ENCODE measurements at places on chromosomes 12 and 14.

DNA sequence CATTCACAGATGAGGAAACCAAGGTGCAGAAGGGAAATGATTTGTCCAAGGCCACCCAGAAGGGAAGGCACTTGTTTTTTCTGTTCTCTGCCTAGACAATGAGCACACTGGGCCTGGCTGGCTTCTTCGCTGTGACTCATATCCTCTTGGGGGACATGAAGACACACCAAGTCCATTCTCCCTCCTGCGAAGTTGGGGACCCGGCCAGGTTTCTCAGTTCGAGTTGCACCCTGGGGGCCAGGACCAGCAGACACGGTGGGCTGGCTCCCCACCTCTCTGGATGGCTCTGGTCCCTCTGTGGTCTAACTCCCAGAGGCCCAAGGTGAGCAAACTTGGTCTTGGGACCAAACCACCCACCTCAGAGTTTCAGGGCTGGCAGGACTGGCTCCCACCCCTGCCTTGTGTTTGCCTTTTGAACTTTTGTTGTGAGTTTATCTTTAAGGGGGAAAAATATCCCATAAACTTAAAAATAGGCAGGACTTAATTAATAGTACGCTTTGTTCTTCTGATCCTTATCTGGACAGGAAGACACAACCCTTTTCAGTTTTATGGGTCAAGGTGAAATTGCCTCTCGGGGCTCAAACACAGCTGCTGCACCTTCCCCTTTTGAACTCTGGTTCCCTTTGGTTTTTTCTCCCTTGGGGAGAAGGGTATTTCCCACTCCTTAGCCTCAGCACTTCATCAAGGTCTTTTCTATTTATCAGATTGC is 9.0 kb upstream of the MLEC start:
- no peak for DNase-seq

GRCh38 chr12:66189486-66189843 is 451 bp downstream of the IRAK3 start:
- no peak for DNase-seq

DNA sequence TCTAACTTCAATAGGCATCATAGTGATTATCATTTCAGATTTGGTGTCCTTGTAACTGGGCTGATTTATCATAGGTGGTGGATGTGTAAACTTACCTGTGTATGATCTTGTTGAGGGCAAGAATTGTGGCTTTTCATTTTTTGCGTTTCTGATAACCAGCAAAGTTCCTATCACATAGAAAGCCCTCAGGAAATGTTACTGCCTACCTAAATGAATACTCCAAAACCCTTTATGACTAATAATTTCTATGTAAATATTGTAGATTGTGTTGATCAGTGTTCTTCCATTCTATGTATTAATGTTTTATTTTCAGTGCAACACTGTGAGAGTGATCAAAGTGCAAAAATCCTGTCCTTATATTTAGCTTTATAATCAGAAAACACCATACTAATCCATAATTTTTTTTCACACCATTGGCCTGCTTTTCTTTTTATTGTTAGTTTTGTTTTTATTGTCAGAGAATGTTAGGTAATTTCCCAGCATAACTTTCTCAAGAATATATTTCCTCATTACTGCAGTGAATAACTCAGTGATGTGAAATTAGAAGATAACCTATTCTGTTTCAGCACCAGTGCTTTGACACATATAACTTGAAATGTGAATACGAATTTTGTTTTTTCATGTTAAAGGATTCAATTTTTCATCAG is 94.1 kb downstream of the GPHN start:
- DNase-seq = no peak

DNA sequence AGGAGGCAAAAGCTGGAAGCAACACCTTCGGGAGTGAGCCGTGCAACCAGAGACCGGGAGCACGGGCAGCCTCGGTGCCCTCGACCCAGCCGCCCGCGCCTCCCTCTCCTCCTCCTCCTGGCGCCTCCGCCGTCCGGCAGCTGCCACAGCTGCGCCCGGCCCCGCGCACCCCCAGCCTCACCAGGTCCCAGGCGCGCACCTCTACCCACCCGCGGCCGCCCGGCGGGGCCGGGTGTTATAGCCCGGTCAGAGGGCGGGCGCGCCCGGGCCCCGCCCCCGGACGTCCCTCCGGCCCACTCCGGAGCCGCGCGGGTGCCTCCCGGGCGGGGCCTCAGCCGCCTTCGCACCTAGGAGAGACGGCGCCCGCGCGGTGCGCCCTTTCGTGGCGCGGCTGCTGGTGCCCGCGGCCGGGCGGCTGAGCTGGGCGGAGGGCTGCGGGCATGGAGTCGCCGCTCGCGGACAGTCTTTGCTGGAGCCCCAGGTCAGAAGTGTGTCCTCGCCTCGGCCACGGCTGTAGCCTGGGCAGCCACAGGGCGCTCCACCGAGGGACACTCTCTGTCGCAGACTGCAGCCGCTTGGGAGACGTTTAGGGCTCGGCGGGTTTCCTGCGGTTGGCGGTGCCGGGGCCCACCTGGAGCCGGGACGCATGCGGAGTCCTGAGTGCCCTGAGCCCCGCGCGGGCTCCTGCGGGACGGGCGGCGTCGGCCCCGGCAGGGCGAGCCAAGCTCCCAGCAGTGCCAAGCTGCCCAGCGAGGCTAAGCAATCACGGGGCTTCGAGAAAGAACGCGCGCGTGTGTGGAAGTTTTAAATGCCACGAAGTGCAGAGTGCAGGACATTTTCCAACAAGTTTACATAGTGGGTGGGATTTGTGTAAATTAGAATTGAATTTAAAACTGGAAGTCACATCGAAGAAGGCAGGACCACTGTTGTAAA is at the start of gene CPM:
CPM (minus strand) TSS at position 211 of the 933 bp plus-strand sequence. CDS start 334 bp downstream, outside the sequence.
- no peak for DNase-seq

- no peak for DNase-seq
Measured at GRCh38 chr14:22510527-22511110, 78.4 kb downstream of the DAD1 start.

DNA sequence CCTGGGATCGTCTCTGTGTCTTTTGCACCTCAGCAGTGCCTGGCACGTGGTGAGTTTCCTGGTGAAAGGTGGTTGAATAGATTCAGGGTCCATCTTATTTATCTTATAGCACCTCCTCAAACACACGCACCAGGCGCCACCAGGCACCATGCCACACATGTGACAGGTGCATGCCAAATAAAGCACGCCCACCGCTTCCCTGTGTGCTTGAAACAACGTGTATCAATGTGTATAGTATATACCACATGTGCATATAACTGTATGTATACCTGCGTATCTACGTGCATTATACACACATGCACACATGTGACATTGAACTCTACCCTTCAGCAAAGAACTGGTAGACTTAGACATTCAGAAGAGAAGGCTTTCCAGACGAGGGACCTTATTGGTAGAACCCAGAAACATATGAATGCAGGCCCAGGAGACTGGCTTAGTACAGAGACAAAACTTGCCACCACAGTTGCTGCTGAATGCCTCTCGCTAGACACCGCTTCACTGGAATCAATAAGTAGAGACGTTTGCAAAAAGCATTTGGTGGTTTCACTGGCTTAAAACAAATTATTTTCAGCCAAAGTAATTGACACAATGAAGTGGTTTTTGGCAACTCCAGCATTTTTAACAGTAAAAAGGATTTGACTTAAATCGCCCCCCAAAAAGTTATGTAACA is 10.0 kb downstream of the EML1 start:
- DNase-seq = no peak

- DNase-seq = no peak
Measured at GRCh38 chr12:25502118-25502517, 51.0 kb downstream of the LMNTD1 start.

GRCh38 chr14:92985521-92985920 is 62.6 kb downstream of the CHGA start:
- DNase-seq = no peak

DNA sequence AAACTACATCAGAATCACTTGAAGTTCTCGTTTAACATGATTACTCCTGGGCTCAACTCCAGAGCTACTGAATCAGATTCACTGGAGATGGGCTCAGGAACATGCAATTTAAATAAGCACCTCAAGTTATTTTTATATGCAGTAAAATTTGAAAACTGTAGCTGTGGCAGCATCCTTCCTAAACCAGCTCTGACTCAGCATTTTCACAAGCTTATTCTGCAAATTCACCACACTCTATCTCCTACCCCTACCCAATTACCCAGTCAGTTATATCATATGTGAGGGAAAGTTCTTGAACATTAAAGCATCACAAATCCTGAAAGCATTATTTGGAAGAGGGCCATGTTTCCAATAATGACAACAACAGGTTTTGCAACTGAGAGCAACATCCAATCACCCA is 24.2 kb upstream of the LRRC9 start:
- DNase-seq = no peak

- DNase-seq = no peak
Measured at GRCh38 chr12:124862768-124863415, 772 bp downstream of the SCARB1 start.

- DNase-seq = no peak
Measured at GRCh38 chr12:27427824-27428223, 18.7 kb upstream of the SMCO2 start.

DNA sequence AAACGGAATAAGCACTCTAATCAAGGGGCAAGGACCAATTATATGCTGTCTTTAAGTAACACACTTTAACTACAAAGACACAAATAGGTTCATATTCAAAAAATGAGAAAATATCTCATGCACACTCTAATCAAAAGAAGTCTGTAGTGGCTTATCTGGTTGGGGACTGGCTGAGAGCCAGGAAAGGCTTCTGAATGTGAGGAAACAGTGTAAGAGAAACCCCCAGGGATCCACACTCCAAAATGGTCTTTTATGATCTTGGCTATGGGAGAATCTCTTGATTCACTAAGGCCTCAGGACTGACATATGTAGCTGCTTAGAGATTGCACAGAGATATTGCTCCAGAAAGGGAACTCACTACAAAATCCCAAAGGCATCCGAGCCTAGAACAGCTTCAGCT is 10.3 kb downstream of the CTSG start:
- no peak for DNase-seq

DNA sequence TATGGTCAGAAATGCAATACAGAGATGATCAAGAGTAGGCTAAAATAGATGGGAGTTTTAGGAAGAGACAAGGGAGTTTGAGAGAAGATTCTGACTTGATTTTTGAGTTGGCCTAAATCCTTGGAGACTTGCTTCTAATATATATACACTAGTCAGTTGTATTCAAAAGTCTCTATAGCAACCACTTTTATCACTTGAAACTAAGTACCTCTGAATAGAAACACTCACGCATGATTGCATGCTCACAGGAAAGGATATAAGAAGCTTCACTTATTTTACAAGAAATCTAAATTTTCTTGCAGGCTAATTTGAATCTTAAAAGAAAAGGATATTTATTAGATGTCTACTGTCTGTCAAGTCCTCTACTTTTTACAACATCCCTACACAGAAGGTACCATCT is 316.8 kb downstream of the SNAPC1 start:
- no peak for DNase-seq

DNA sequence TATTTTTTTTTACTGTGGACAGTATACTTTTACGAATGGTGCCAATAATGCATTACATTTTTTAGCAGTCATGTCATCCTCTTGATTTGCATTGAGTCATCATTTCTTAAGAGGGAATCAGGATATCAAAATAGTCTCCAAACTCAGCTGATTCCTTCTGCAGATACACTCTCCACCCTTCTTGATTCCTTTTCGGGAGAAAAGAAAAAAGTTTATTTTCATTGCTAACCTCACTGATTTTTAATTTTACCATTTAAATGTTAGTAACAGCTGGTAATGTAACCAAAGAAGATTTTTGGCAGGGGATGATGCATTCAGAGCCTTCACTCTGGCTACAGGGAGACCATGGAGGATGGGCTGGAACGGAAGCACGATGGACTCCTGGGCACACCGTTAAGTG is 47.5 kb downstream of the MRPL42 start:
- no peak for DNase-seq

DNA sequence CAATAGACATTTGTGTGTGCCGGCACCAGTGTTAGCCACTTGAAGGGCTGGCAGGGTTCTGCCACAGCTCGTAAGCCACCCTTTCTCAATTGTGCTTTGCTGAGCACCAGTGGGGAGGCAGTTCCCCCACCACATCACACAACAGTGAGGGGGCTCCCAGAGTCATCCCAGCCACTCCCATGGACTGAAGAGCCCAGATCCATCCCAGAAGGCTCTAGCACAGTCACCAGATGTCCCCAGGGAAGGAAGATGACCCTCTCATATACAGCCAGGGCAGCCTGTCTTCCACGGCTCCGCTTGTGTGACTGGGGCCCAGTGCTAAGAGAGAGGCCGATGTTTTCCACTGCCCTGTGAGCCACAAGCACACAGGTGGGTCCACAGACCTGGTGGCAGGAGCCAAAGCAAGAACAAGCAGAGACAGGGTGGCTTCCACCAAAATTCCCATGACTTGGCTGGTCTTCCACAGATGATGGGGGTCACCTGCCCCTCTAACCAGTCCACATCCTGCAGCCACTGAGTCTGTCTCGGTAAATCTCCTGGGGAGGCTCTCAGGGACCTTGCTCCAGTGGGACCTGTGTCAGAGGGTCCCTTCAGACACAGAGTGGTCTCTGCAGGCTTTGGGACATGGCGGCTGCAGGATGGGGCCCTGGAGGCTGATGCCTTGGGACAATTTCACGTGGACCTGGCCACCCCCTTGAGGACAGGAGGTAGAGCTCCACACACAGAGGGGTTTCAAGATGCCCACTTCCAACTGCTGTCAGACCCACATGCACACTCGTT is 71.9 kb upstream of the DDX11 start:
- no peak for DNase-seq

DNA sequence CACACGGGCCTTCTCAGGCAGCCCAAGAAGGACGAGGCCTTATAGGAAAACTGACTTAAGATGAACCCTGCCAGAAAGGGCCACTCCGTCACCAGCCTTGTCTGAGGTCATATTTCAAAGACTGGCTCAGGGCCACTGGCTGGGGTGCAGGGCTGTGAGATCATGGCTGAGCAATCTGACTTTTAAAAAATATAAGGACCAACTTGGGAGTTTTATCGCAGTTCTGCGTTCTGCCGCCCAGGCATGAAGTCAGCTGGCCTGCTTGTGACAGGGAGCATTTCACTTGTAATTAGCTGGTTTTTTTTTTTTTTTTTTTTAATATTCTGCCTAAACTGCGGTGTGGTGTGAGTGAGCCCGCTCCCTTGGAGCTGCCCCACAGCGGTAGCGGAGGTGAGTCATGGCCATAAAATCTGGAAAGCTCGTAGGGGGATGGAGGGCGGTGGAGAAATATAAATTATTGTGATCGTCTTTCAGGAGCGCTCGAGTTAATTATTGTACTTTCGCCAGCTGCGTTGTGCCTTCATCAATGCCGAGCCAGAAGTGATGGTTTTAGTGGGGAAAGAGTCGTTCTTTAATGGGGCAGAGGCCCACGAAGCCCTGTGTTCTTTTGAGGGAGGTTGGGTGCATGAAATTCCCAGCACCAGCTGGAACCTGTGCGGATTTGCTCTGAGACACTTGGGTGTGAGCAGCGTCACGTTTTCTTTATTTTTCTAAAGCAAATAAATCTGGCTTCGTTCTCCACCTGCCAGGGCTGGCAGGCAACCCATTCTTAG is 231.9 kb downstream of the C12orf75 start:
- no peak for DNase-seq

DNA sequence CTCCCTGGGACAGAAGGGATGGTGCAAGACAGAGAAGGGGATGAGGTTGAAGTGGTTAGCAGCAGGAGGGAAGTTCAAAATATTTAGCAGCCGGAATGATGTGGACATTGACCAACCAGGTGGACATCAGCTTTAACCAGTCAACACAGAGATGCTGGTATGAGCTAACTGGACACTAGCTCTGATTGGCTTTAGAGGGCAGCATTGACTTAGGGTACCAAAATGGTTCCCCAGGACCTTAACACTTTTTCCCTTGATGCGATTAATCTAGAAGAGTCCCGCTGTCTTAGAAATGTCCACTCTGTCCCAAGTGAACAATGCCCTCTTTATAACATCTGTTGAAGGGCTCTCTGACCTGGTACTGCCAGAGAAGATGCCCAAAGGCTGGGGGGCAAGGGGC is 134.0 kb upstream of the GSC start:
- DNase-seq = no peak

GRCh38 chr12:61808856-61809255 is 451.3 kb upstream of the USP15 start:
- DNase-seq = no peak

Data from cortex of kidney (tissue), 1 donor.